ENCODE measurements at places on chromosomes 3 and 15.
A peak's percentile ranks its signal among the peaks of the same experiment; 100 is the strongest.

- no peak for DNase-seq
Observed at GRCh38 chr15:101328001-101328400, 33.0 kb upstream of the SNRPA1 start.

- DNase-seq = peak; percentile 68
Observed at GRCh38 chr3:152365766-152366593, 97.3 kb downstream of the MBNL1 start.

GRCh38 chr3:135261214-135261775, 466.2 kb downstream of the EPHB1 start:
- no peak for DNase-seq

GRCh38 chr3:129942296-129942695, 32.2 kb upstream of the TRH start:
- no peak for DNase-seq

GRCh38 chr3:13712682-13713180, 163.8 kb downstream of the FBLN2 start:
- no peak for DNase-seq

GRCh38 chr3:123286308-123287023, 84.7 kb downstream of the SEC22A start:
- DNase-seq = no peak

- DNase-seq = no peak
Observed at GRCh38 chr3:51549311-51549710, 10.8 kb downstream of the RAD54L2 start.

DNA sequence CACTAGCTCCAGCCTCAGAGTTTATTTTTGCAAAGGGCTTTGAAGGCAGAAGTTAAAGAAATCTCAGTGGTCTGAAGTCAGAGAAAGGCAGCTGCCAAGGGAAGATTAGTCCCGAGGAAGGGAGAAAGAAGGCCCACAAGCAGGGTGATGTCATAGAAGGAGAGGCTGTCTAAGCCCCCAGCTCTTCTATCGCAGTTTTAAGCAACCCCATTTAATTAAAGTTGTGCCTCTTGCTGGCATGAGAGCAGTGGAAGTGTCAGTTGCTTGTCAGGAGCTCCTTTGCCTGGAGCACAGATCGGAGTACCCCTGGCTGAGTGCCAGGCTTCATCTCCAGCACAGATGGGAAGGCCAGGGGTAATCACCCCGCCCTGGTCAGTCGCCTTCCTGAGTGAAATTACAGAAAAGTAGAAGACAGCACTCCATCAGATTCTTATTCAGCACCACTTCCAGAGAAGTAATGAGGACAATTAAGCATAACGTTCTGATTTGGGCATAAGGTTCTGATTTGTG, 530.7 kb downstream of the EPHB1 start:
- DNase-seq = peak; percentile 15

DNA sequence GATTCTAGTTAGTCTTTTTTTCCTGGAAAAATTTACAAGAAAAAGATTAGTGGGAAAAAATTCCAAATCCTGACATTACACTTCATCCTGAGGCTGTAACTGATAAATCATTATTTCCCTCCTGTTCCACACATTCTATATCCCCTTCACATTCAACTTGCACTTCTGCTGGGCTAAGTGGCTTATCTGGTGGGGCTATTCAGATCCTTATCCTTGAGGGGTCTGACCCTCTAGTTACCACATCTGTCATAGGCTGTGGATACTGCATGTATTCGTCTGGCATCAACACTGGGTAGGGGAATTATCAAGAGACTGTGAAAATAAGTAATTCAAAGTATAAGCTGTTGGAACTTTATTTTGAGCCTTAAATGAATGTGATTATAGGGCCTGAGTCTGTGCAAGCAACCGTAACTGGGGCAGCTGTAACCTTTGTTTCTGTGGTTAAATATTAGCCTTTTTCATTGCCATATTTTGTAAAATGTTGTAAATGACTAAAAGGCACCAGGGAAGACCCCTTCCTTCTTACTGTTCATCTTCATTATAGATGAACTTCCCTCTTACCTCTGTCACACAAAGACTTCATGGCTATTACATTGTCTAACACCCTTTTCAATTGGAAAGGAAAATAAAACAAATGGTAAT, 28.0 kb upstream of the TEX9 start:
- no peak for DNase-seq

DNA sequence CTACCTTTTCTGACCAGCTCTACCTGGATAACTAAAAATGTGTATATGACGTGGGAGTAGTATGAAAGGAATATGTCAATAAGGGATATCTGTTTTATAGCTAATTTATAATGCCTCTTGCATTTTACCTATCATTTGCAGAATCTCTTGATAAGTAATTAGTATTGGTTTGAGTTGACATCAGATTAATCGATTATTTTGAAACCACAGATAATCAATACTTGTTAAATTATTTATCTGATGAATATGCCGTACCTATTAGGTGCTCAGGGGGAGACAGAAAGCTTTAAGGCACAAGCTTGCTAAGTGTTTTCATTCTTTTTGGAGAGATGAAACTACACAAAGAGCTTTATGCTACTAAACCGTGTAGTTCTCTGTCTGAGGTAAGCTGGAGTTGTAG, 24.3 kb downstream of the NR1D2 start:
- no peak for DNase-seq

DNA sequence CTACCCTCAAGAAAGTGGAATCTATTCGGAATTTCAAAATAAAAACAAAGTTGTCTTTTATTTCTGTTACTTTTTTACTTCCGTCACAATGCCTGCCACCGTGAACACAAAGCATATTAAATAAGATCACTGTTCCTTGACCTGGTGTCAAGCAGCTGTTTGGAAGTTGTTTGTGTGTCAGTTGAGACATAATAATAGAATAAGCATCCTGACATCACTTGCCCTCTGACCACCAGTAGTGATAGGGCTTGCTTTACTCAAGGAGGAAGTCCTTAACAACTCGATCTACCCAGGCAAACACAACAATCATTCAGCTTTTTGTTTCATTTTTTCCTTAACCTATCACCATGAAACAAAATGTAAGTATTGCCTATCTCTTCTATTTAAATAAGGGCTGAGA, 454.4 kb upstream of the RASGRP1 start:
- no peak for DNase-seq

DNA sequence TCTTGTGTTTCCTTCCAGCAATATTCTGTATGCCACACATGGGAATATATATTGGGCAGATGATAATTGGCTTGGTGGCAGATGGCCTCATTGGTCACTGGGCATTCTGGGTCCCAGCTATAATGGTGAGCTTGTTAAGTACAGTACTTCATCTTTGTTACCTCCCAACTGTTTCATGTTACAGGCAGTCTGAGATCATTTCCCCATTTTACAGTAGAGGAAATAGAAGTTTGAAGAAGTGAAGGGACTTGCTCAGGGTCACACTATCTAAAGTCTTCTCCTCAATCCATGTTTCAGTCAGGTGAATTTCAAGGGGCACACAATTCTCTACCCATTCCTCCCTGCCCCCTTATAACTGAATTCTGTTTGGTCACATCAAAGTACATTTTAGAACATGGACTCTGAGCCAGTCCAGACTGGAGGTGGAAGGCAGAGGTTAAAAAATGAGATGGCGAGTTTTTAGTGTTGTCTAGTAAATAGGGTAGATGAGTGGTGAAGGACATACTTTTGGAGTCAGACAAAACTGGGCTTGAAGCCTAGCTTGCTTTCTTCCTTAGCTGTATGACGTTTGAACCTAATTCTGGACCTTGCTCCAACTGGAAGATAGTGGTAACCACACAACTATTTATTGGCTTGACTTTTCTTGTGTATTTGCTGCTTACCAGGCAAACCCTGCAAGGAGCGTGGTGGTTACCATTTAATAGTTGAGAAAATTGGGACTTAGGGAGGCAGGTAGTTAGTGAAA, 2.5 kb downstream of the EEFSEC start:
- DNase-seq = no peak

DNA sequence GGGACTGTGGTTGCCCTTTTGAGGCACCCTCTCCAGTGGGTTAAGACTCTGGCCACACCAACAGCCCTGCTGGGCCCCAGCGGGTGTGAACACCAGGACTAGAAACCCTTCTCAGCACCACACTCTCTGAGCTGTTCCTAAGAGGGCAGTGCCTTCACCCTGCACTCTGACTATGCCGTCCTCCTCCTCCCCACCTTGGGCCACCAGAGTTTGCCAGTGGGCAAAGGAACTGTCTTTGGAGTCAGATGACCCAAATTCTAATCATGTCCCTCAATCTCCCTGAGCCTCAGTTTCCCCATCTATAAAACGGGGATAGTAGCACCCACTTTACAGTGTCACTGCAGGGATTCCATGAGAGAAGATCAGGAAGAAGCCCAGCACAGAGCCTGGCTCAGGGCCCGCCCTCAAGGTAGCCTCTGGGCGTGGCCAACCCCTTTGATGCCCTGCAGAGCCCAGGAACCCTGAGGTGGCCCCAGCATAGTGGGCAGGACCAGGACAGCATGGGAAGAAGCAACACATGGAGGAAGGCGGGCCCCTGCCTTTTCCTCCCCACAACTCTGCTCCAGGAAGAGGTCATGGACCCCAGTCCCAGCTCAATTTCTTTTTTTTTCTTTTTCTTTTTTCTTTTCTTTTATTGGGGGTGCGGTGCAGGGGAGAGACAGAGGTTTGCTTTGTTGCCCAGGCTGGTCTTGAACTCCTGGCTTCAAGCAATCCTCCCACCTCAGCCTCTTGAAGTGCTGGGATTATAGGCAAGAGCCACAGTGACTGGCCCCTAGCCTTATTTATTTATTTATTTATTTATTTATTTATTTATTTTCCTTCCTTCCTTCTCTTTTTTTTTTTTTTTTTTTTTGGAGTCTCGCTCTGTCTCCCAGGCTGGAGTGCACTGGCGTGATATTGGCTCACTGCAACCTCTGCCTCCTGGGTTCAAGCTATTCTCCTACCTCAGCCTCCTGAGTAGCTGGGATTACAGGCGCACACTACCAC, 115.7 kb upstream of the LINGO1 start:
- DNase-seq = no peak

GRCh38 chr3:143172795-143173145, 53.2 kb downstream of the CHST2 start:
- DNase-seq = no peak

GRCh38 chr15:48478581-48478980, 147.4 kb downstream of the DUT start:
- DNase-seq = no peak

DNA sequence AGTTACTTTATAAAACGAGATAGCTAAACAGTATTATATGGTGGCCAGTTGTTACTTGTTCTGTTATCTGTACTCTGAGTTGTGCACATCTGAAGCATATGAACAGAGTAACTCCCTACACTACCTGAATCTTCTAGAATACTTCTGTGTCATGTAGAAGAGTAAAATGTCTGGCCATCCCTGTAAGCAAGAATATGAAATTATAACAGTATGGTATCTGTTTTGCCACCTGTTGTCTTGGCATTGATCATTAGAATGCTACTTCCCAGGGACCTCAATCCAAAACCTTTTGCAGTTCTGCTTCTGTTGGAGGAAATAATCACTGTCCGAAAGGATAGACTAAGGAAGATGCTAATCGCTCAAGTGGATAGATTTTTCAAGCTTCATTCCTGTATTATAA, 1.9 kb downstream of the TEX9 start:
- DNase-seq = no peak

DNA sequence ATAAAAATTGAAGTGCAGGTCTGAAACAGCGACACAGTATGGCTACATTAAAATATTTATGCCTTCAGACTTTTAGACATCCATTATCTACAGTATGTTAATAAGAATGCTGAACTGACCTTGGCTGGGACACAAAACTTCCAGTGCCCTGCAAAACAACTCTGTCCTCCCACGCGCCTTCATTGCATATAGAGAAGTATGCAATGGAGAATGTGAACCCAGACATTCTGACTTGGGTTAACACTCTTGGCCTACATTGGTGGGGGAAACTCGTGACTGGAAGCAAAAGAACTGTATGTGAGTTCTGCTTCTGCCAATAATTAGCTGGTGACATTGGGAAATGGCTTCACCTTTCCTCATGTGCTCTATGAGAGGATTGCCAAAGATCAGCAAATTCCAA, 110.5 kb upstream of the SLC24A5 start:
- no peak for DNase-seq

DNA sequence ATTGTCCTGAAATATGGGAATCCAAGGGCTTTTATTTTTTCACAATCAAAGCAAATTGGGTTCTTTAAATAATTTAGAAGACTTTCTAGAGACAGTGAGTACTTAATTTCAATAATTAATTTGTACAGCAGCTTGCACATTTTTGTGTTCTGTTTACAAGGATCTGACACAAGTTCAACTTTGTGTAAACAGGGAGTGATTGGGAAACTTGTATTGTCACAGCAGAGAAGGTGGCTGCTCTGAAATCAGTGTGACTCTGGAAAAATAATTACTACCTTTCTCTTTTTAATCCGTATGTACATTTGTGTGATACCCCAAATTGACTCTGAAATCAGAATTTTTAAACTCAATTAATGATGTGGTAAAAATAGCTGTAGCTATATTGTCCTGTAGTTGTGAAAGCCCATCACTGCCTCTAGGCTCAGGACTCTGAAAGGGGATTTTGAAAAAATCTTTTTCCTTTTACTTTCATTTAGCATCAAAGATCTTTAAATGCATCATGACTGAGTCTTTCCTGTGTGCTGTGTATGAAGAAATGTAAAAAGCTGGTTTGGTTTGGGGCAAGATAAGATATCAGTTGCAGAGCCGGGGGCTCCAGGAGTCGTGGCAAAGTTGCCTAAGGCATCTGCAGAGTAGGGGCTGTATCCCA, 45.1 kb downstream of the MFSD1 start:
- no peak for DNase-seq

GRCh38 chr3:192935441-192935840, 17.8 kb upstream of the MB21D2 start:
- no peak for DNase-seq

GRCh38 chr3:185561958-185562357, 9.6 kb upstream of the LIPH start:
- no peak for DNase-seq

DNA sequence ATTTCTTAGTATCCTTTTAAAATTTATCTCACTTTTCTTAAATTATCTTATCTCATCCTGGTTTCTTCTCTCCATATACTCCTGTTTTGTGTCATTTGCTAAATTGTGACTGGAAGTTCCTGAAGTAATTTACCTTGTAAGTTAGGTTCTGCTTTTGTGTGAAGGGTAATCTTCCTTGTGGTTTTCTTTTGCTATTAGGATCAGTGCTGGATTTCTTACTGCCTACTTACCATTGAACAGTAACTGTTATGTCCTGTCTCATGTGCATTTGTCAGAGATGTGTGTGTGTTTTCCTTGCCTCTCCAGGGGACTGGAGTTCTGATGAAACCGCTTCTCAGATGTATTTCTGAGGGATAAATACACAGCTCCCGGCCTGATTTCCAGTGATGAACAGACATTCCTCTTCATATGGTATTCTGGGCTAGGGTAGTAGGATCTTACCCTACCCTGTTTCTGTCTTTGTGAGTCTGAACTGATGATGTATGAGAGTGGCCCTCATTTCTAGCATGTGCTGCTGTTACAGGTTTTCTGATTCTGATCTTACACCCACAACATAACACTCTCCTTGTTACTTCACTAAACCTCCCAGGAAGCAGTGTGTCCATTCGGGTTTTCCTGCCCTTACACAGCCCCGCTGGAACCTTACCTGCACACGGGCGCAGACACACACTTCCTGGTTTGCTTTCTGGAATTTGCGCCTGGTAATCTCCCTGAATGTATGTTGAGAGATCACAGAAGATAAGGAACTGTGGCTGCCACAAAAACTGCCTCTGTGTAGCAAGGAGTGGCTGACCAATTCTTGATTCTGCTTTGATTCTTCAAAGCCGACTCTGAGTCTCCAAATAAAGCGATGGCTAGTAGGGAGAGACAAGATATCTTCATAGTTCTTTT, 14.7 kb downstream of the PAK2 start:
- no peak for DNase-seq
